ENCODE measurements at places on chromosomes 5 and 9. TPM values are rescaled to one million over a fixed set of nuclear protein-coding genes. Genes with fewer than 3 reads are reported as not detected.

The IL9 gene
- not detected for total RNA-seq

The NUTM2F gene
- total RNA-seq, result not detected

The DMRT1 gene
- not detected for total RNA-seq

The JMY gene
- 13.8 TPM for total RNA-seq

The SOHLH1 gene
- total RNA-seq, result 0.05 TPM

GRCh38 chr9:136949817-136950655 is 2.0 kb upstream of the LCN12 start:
- DNase-seq, result peak; percentile 93

The ADAMTS6 gene
- 47.0 TPM for total RNA-seq

DNA sequence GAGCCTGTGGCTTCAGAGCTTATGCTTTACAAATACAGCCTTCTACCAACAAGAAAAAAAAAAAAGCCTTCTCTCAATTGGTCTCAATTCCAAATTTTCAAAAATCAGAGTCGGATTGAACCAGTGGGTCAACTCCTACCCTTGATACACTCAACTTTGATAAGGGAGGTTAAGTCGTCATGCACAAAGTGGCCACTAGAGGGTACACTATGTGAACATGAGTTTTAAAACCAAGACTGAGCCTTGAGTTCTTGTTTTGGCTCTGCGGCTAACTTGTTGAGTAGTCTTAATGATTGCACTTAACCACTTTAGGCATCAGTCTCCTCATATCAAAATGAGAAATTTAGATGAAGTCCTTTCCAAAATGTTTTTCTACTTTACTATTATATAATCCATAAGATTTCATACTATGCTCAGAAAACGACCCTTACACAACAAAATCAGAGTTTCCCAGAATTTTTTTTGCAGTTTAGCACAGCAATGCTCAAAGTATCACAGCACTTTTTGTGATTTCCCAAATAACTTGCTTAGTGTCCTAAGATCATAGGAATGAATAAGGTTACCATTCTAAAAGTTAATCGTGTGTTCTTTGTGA is 92.9 kb upstream of the MTAP start:
- DNase-seq, result peak; percentile 81

DNA sequence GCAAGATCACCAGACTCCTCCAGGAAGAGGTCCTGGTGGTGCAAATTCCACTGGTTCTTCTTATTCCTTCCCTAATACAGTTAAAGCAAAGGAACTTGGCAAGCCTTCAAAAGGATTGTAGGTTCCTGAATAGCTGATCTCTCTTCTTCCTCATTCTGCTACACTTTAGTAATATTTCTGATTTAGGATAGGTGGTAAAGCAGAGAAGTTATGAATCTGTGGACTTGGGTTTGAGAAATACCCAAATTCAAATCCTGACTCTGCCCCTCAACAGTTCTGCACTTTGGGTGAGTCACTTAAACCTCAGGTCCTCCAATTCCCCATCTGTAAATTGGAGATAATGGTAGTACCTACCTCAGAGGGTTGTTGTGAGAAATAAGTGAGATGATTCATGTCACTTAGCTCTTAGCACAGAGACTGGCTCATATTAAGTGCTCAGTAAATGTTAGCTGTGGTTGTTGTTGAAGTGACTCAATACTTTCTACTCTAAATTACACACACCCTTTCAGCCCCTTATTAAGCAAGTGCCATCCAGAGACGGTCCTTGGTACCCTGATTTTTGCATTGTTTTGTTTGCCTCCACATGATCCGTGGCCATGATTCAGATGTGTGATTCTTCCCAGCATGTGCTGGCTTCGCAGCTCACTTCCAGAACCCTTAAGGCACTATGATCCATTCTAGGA is 5.2 kb downstream of the SH3RF2 start:
- DNase-seq, result no peak

The FIBCD1 gene
- total RNA-seq, result 0.05 TPM

DNA sequence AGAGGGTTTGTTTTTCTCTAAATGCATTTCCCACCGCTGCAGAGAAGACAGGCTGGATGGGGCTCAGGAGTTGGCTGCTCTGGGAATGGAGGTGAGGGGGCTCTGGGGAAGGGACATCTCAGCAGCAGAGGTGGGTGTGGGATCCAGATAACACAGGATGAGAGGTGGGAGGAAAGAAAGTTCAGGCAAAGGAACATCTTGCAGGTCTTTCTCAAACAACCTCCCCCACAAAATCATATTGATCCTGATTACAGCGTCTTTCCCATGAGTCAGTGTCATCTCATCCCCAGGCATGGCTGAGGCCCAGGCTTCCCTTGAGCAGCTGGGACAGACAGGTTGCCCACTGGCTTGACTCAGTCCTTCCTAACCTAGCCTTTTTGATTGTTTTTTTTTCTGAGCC is 11.3 kb upstream of the ACSL6 start:
- DNase-seq, result no peak

DNA sequence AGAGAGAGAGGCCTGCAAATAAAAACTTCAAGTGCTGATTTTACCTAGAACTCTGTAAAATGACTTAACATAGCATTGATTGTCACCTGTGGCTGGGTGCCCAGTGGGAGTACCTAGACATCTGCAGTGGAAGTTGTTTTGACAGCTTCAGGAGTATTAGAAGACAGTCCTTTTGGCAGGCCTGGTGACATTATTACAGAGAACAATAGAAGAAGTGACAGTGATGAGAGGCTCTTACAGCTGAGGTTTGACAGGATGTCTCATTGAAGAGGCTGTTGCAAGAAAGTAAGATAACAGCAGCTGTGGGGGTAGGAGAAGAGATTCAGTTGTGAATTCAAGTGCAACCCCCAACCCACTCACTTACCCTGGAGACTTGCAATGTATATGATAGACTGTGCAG is 27.9 kb upstream of the MUSK start:
- DNase-seq, result no peak

The MYO10 gene
- 99.8 TPM for total RNA-seq

GRCh38 chr9:124359426-124359825 is 55.8 kb downstream of the PSMB7 start:
- no peak for DNase-seq

DNA sequence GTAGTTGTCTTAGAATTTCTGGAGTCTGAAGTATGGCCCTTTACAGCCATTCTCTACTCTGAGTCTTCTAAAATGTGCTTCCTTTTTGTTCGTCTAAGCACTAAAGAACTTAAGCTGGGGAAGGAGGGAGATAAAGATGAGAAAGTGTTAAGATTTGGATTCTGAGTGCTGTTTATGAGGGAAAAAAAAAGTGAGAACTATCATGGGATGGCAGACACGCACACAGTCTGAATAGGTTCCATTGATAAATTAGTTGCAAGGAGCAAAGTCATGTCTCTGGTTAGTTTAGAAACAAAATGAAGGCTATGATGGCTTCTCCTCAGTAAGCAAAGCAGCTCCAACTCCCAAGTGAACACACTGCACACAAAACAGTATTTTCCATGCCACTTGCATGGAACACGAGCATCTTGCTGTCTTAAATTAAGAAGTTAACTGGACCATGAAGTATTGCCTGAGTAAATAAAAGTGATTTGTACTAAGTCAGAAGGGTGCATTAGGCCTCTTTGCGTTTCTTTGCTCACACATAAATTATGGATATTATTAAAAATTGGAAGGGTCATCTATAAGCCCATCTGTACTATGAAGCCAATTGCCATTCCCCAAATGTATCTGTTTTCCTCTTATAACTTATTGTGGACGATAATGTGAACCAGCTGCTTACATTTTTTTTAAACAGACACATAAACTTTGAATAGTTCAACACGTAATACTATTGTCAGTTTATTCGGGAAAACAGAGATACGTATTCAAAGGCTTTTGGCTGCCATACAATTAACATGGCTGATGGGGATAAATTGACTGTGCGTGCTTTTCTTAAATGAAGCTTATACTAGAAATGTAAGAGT is 199.3 kb downstream of the SGCD start:
- no peak for DNase-seq

DNA sequence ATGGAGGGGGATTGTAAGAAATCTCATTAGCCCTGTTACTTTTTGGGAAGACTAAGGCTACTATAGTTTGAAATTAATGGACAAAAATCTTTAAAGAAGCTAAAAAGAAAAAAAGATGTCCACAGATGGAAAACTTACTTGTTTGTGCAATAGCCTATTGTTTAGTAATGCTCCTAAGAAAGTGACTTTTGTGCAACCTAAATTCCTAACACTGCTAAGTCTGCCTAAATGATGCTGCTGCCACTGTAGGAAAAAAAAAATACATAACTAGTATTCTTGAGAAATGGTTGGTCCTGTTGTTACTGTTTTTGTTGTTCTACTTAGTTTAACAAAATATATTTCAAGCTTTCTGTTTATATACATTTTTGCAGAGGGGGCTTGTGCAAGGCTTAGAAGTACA is 108.2 kb upstream of the NR3C1 start:
- no peak for DNase-seq

- no peak for DNase-seq
These were observed 88.5 kb downstream of the HSPA4 start for GRCh38 chr5:133140311-133140710.

DNA sequence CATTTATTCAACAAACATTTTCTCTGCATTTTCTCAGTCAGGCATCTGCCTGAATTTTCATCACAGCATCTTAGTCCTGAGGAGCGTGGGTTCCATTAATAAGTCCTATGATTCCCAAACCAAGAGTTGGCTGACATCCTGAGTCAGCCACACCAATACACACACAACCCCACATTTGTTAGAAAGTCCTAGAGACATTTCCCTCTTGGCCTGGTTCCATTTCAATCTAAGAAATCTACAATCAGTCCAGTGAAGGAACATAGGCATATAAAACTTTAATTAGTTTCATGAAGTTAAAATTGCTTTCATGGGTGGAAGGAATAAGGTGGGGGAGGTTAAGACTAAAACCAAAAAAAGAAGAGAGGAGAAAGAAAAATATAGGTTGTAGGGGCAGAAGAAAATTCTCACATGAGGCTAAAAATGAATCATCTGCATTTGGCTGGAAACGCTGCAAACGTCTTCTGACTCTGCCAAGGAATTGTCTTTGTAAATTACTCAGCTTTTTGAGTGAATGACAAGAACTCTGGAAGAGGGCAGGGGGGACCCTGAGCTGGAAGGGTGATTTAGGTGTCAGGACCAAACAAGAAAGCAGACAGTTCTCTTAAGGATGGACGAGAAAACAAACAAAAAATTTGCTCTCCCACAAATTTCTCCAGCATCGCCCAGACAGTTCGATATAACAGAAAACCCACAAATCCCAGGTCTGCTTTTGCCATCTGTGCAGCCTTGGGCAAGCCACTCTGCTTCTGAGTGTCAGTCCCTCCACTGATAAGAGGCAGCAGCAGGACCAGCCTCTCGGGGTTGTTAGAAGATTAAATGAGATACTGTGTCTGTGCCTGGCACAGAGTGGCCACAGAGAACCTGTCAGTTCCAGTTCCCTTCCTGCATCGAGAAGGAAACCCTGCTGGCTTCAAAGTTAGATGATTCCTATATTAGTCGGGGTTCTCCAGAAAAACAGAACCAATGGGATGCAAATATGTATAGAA is 289.7 kb downstream of the CDK5RAP2 start:
- peak; percentile 6 for DNase-seq

- DNase-seq, result peak; percentile 13
These were observed 45.6 kb downstream of the COL15A1 start for GRCh38 chr9:98989036-98990000.

GRCh38 chr9:117258184-117258866 is 156.5 kb downstream of the ASTN2 start:
- no peak for DNase-seq

The ZNF367 gene
- 12.8 TPM for total RNA-seq

- no peak for DNase-seq
These were observed 81.9 kb downstream of the DMRTA1 start for GRCh38 chr9:22528485-22528884.

DNA sequence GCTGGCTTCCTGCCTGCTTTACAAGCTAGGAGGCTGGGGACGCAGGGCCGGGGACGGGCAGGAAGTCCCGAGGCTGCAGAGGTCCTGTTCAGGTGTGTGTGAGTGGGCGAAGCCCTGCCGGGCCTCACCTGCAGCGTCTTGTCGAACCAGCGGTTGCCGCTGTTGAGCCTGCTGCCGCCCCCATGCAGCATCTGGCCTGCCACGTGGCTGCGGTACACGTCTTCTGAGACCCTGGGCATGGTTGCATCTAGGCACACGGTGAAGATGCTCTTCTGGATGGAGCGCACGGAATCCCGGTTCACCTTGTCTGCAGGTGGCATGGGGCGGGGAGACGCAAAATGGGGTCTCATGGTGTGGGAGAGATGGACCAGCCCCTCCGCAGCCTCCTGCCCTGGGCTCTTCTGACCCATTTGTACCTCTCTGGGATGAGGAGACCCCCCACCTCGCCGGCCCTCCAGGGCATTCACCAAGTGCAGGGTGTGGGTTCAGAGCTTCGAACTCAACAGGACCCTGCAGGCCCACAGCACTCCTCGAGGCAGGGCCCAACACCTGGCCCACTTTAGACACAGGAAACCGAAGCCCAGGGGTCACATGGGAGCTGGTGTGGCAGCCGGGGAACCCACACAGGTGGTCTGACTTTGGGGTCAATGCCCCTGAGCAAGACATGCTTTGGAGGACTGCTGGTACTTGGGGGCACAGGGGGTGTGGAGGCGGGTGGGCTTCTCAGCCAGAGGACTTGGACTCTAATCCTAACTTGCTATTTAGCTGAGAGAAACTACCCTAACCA is 10.0 kb downstream of the CRAT start:
- DNase-seq, result no peak

The LAMC3 gene
- 0.51 TPM for total RNA-seq

- DNase-seq, result peak; percentile 60
These were observed 11.4 kb upstream of the LECT2 start for GRCh38 chr5:135966165-135966564.
